Effector CD4-positive, alpha-beta T cell (primary cell): ENCODE measurements at places on chromosomes 1 and 21.

DNA sequence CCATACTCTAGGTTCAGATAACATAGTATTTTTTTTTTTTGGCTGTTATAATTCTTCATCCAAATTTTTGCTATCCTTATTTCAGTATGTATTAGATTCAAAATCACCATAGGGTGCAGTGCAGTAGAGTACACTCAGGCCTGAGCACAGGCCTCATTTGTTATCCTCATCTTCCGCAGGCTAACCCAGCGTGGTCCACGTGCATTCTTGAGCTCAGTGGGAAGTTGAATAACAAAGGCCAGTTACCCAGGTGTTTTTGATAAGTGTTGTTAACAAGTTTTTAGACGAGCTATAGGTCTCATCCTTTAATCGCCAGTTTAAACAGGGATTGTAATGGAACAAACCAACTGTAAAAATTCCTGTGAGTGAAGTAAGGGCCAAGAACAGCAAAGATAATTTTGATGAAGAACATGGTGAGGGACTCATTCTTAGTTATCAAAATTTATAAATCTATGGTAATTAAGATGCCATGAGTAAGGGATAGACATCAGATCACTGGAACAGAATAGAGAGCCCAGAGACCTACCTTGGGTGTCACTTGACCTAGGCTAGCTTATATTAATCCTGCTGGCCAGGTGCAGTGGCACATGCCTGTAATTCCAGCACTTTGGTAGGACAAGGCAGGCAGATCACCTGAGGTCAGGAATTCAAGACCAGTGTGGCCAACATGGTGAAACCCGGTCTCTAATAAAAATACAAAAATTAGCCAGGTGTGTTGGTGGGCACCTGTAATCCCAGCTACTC is 22.0 kb downstream of the FLVCR1 start:
- DNase-seq: no peak

GRCh38 chr1:200473698-200474371 is 64.0 kb upstream of the ZNF281 start:
- DNase-seq: no peak

GRCh38 chr1:89706700-89707012 is 73.7 kb downstream of the LRRC8C start:
- no peak for DNase-seq

DNA sequence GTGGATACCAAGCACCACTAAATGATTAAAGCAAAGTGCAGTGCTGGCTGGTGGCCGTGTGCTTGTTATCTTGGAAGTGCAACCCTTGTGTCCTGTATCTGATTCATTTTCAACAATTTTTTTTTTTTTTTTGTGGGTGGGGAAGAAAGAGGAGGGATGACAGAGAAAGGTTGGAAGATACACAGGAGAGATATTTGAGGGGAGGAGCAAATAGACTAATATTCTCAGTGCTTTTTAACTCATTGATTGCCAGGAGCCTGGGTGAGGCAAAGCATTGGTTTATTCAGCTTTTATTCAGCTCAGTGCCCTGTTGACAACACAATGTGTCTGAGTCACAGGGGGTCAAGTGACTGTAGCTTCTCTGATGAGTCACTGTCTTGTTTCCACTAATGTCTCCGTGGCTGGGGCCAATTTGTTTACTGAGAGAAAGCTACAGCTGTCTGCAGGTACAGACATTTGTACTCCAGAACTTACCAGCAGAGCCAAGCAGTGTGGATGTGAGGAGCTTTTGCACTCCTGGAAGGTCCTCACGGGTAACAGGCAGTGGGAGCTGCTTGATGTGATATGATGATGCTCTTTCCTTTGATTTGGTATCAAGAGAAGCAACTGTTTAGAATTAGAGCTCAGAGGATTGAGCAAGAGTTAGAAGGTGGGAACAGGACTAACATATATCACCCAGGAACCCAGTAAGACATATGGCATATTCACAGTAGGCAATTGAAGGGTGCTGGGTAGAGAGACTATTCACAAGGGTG is 23.6 kb upstream of the DNM3 start:
- DNase-seq: no peak

DNA sequence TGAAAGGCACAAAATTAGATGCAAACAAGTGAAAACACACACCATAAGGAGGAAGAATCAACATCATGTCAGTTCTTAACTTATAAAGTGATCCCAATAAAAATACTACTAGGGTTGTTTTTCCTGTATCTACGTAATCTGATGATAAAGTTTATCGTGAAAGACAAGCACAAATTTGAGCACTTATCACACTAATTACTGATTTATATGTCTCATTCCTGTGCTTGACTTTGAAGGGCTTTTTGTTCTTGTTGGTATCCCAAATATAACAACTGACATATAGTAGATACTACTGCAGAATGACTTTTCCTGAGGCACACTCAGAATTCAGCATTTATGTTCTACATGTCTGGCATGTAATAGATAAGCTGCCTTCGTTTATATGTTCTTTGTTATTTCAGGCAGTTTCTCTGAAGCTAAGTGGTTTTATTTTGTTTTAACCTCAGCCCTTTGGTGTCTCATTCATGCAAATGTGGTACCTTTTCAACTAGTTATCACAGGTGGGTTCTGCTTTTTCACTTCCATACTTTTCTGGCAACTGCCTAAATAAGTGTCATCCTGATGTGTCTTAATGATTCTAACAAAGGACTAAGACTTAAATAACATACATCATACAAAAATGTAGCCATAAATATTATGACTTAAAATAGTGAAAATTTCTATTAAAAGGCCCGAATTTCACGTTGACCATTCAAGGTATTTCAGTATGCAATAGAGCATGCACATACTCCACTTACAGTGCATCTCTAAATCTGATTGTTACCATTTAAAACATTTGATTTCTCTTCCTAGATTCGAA is 73.2 kb downstream of the LRRC8C start:
- DNase-seq: no peak

DNA sequence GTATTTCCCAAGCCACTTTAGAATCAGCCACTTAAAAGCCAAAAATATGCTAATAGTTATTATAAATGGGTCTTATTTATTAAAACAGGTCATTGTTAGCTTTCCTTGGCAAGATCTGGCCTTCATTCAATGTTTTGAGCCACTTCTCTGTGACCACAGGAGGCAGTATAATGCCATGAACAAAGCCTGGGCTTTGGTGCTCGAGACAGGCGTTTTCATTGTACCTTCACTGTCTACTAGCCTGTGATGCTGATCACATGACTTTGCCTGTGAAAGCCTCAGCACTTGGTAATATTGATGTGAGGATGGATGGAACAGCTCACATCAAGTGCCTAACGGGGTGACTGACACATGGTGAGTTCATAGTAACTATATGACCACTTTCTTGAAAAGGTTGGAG is 217.0 kb downstream of the RWDD3 start:
- no peak for DNase-seq

DNA sequence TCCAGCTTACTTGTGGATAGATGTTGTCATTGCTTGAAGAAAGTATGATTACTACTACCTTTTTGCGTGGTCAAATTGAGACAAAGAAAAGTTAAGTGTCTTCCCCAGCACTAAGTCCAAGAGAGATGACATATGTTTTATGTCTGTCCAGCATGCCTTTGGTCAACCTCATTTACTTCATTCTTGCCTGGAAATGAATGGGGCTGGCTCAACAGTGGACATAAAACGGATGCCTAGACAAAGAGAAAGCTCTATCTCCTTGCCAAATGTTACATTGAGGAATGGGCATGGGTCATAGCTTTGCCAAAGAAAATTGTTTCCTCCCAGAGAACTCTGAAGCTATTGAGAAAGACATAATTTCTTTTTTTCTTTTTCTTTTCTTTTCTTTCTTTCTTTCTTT is 82.4 kb upstream of the PLPPR4 start:
- no peak for DNase-seq

GRCh38 chr1:42003433-42003832 is 84.7 kb upstream of the HIVEP3 start:
- DNase-seq: no peak

DNA sequence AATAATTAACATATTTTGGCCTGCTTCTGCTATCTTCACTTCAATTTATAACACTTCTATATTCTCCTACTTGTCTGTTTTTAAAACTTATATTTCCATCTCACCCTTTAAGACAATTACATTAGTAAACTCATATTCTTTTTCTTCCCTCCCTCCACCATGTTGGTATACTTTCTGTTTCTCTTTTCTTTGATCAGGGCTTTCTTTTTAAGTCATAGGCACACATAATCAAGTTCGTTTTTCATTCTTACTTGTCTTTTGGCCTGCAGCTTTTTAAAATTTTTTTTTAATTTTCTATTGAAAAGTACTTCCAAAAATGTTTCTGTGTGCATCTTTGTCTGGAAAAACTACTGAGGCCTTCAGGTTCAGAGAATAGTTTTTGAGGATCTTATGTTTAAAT is 2.3 kb downstream of the PYHIN1 start:
- DNase-seq: no peak
